ENCODE measurements at places on chromosomes 13 and 19.
A peak's percentile ranks its signal among the peaks of the same experiment; 100 is the strongest.

DNA sequence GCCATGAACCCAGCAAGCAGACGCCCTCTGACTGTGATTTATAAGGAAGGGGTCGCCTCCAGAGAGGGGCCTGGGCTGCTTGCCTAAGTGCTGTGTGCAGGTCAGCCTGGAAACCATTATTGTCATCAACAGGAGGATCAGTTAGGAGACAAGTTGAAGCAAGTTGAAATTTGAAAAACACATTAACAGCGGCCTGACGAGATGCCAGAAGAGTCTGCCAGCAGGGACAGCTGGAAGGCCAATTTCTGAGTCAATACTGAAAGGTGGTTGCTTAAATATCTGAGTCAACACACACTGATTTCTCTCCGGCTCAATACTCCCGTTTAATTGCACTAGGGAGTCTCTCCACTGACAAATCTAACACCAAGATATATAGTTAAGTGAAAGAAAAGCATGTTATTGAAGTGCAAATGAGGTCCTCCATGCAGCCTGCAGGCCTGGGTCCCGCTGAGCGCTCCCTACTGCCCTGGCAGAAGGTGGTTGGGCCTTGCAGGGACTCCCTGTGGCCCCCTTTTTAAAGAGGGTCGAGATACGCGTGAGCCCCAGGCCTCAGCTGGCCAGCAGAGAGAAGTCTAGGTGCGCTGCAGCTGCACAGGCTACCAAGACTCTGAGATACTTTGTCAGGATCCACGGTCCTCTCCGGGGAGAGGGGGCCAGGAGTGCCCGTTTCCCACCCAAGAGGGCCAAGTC, 91.1 kb downstream of the RNASEH2B start:
- DNase-seq: no peak

- DNase-seq: peak; percentile 12
Measured at GRCh38 chr19:35045667-35046300, 4.3 kb downstream of the HPN start.

DNA sequence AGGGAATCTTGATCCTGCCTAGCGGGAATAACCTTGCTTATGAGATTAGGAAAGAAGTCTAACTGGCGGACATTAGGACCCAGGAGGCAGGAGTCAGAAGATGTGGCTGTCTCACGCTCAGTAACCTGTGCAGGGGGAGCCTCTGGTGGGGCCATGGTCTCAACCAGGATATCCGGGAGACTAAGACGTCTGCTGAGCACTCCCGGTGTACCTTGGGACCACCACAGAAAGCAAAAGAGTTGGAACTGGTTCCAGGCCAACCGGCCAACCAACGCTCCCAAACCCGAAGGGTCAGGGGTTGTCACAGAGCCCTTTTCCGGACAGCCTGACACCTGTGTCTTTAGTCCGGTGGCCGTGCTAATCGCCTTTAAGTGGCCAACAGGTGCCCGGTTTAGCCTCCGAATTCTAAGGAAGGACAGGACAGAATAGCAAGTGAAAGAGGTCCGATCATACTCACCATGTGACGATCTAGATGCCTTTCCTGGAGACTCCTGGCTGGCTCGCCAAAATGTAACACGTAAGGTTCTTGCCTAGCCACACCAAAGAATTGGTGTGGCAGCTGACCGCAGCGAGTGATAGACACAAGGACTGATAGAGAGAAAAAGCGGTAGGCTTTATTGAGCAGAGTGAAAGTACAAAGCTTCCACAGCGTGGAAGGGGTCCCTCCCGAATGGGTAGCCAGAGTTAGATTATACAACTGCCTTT, 103.9 kb upstream of the DIAPH3 start:
- no peak for DNase-seq

DNA sequence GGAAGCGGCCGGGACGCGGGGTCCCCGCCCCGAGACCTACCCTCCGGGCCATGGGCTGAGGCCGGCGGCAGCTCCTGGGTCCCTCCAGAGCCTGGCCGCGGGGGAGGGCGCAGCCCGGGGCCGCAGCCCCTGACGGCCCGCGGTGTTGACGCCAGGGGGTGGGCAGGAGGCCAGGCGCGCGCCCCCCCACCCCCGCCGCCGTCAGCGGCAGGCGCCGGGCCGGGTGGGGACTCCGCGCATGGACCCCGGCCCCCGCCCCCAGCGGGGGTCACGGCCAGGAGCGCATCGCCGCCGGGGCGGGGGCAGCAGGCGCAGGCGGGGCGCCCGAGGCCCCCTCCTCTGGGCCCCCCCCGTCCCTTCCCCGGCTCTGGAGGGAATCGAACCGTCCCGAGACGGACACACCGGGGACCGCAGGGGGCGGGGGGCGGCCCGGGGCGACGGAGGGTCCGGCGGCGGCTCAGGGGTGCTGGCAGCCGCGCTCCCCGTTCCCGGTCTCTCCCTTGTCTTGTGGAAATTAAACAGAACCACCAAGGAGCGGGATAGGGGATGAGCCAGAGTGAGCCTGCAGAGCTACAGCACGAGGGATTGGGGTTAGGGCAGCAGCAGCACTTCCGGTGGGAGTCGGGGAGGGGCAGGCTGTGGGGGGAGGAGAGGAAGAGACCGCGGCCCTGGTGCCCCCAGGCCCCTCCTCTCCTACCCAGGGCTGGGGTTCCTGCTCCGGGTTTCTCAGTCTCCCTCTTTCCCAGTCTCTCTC, at the start of gene MEIS3:
Gene MEIS3, minus strand, starts transcription at position 498 of the 754 bp plus-strand sequence. Its CDS starts 446 bp downstream, at position 52.
- no peak for DNase-seq

DNA sequence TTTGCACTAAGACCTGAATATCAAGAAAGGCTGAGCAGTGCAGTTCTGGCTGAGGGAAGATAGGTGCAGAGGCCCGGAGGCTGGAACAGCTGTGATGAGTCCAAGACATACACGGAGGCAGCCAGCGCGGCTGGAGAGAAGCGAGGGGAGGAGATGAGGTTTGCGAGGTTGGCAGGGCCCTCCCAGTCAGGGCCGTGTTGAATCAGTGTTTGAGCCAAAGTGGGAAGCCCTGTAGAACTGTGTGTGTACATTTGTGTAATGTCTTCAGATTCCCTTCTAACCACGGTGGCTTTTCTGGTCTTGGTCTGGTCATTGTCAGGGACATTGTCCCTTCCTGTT, 34.9 kb downstream of the PAK4 start:
- DNase-seq: no peak
